ENCODE measurements at places on chromosomes 16 and 17. TPM values are rescaled to one million over a fixed set of nuclear protein-coding genes. Genes with fewer than 3 reads are reported as not detected.
A peak's percentile ranks its signal among the peaks of the same experiment; 100 is the strongest.

GRCh38 chr17:67993998-67994361, 2.3 kb downstream of the C17orf58 start:
- no peak for DNase-seq

DNA sequence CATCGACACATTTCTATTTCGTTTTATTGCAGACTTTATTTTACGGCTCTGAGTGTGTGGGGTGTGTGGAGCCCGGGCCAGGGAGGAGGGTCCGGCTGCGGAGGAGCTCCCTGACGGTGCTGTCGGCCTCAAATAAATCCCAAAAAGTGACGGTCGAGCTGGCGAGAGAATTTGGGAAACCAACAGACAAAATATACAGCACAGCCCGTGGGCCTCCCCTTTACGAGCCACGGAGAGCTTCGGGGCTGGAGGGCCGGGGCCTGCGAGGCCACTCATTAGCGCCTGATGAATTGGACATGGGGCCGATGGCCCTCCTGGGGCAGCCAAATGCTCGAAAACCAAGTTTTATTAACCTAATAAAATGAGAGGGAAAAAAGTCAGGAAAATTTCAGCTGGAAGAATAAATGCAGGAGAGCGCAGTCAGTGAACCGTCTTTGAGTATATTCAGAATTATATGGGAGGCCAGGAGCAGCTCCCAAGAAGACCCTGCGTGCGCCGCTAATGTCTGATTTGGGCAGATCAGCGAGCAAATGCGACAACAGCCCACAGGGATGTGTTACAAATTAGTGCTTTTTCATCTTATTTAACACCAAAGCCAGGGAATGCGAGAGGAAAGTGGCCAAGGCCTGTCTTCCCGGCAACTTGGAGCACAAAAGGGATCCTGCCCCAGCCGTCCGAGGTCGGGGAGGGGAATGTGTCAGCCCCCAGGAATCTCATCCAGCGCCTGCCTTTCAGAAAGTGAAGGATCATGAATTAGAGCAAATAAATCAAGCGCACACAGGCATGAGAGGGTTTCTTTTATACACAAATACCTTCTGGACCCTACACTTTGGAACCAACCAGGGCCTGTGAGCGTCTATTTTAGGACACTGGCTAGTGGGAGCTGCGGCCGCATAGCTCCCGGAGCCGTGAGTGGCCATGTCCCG, 249.1 kb downstream of the C16orf95 start:
- DNase-seq, result no peak

DNA sequence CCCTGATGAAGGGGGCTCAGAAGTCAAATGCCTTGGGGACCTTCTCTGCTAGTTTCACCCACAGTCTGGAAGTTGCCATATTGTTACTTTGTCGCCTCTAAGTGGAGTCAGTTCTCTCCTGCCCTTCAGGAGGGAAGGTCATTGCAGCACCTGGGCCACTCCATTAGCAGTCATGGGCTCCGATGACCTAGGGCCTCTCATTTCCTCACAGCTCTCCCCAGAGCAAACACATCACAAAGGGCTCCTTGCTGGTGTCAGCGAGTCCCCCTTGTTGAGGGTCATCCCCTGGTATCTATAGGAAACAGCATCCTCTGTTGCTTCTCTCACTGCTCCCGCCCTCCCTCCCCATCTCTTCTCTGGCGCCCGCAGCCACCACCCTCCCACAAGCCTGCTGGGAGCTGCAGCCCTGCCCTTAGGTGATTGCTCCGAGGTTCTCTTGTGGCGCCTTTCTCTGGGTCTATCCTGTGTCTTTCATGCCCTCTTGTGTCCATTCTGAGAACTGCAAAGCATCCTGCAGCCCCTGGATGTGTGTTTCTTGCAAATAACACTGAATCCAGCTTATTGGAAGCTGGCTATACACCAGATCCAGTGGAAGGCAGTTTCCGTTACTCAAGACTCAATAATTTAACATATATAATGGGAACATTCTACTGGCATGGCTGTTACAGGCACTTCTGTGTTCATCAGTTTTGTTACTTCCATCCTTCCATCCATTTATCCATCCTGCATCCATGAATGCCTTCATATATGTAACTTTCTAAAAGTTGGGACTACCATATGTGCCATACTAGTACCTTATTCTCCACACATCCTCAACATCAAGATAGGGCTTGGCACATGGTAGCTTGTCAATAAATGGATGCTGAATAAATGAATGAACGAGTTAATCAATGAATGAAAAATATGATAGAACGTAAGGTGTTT, 21.2 kb downstream of the PDILT start:
- DNase-seq, result peak; percentile 30

DNA sequence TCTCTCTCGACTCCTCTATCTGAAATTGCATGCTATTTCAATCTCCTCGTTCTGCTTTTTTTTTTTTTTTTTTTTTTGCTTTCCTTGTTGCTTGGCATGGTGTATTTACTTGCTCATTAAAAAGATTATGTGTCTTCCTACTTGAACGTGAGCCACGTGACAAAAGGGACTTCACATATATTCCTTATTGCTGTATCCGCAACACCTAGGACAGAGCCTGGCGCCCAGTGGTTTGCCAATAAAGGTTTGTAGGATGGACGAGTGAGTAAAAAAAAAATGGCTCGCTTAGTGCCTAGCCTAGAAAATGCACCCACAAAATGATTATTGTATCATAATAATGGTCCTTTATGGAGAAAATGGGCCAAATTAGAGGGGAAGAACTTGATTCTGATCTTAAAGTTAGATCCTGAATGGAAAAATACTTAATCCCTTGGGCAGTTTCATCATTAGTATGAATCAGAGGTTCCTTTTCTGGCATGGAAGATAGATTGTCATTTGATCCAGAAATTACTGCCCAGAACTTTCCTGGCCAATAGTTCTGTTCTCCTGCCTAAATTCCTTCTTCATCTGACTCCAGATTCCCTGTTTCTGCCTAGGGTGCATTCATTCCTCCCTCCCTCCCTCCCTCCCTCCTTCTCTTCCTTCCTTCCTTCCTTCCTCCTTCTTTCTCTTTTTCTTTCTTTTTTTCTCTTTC, 13.6 kb upstream of the TMEM220 start:
- DNase-seq, result no peak

DNA sequence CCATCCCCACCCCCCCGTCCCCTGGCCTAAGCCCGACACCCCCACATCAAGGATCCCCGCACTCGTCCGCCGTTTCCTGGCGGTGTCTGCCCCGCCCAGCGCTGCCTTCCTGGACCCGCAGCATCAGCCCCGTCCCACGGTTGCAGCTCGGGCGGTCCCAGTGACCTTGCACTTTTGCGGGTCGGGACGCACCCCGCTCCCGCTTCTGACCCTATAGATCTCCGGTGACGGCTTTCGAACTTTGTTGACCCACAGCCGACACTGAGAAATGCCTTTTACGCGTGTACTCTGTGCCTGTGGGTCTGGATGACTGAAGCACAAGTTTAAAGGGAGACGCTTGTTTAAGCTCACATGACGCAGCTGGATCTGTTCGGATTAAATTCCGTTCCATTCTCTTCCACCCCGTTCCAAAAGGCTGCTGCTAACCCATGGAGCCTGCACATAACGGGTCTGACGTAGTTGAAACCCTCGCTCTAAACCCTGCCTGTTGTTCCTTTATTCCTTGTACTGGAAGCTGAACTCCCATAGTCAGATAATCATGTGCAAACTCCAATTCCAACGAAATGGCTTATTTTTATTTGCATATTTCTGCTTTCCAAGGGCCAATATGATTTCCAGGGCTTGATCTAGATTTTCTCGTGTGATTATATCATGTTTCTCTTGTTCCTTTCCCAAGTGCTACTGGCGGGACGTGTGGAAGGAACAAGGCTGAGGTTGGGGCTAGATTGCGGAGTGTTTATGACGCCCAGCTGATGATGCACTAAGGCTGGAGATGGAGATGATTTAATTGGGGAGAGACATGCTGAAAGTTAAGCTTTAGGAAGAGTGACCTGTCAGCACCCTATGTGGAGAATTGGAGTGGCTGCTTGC, 834 bp downstream of the FLYWCH1 start:
- DNase-seq, result peak; percentile 34

DNA sequence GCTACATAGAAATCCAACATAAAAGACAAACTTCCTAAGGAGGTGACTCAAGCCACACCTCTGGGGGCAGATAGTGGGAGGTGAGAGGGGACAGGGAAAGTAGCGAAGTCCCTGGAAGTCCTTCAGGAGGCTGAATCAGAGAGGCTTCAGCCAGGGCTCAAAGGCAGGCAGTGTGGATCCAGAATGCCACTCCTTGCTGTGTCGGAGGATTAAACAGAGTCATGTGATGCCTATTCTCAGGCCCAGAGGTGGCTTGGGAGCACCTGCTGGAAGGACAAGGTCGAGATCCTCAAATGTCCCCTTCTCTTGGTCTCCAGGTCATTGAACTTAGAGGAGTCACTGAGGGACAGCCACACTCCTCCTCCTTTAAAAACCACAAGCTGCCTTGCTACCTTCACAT, 391.1 kb downstream of the SOX9 start:
- no peak for DNase-seq

- DNase-seq, result no peak
Observed at GRCh38 chr17:78012428-78012827, 53.9 kb downstream of the TNRC6C start.

DNA sequence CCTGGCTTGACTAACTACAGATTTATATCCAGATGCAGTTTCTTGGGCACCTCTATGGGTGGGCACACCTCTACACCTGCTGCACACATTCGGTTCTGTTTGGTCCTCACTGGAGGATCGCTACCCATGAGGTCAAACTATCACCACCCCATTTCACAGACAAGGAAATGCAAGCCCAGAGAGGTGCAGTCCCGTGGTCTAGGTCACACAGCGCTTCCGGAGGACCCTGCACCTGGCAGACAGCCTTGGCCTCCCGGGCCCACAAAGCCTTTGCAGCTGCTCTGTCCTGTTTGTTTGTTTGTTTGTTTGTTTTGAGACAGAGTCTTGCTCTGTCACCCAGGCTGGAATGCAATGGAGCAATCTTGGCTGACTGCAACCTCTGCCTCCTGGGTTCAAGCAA, 39.3 kb upstream of the JPH3 start:
- DNase-seq, result no peak

GRCh38 chr17:46147296-46147695, 45.9 kb downstream of the KANSL1 start:
- no peak for DNase-seq

DNA sequence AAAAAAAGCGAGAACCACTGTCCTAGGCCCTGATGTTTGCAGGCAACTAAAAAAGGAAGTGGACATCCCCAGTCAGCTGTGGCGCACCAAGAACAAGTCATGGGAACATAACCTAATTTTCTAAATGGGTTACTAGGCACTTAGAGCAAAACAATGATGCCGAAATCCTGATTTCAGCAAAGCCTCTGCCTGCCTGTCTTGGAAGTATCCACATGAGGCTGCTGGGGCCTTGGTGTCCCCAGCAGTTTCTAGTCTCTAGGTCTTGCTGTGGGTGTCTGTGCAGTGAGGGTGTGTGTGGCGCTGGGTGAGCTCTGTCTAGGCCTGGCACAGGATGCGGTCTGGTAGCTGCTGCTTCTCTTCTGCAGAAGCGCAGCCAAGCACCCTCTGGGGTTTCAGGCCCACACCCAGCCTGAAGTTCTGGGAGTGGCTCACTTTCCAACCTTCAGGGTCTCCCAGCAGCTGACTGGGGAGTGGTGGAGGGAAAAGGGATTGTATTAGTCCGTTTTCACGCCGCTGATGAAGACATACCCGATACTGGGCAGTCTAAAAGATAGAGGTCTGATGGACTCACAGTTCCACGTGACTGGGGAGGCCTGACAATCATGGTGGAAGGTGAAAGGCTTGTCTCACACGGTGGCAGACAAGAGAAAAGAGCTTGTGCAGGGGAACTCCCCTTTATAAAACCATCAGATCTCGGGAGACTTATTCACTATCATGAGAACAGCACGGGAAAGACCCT, 21.1 kb downstream of the STH start:
- DNase-seq, result no peak

- no peak for DNase-seq
Observed at GRCh38 chr17:1629504-1630310, 1.1 kb upstream of the SLC43A2 start.

DNA sequence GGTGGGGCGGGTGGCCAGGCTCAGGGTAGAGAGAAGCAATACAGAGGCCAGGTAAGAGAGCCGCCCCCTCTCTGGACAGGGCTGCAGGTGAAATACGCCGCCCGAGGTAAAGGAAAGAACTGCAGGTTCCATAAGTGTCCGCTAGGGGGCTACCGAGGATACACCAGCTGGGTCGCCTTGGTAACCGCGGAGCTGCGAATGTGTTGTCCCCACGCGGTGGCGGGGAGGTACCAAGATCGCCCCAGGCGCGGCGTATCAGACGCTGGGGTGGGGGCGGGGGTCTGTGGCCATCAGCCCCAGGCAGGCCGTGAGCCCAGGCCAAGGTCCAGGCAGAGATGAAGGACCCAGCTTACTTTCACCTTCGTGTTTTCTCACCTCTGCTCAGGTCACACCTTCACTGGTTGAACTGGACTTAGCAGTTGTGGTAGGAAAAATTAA, 18.4 kb upstream of the ZFP90 start:
- DNase-seq, result peak; percentile 18

DNA sequence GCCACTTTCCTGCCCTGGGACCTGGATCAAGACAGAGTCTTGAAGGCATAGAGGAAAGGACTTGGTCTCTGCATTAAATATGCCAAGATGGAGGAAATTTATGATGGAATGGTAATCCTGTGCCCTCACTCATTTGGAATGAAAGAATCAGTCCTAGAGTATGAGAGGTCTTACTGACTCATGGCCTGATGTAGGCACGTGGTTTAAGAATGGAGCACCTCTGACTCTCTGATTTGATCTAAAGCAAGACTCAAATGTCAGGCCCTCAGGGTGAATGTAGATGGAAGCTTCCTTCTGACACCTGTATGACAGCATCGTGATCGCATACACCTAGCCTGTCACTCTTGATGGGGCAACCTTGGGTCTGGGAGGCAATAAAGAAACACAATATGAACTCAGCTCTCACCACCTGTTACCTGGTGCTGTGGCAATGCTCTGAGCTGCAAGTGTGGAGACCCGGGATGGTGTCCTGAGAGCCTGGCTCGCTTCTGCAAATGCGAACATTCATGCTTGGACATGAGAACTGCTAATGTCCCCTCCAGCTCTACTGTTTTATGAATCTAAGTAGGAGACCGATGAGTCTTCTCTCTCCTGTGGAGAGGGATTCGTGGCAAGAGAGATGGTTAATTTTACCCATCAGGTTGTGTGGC, 229.9 kb downstream of the ABCC12 start:
- DNase-seq, result no peak

DNA sequence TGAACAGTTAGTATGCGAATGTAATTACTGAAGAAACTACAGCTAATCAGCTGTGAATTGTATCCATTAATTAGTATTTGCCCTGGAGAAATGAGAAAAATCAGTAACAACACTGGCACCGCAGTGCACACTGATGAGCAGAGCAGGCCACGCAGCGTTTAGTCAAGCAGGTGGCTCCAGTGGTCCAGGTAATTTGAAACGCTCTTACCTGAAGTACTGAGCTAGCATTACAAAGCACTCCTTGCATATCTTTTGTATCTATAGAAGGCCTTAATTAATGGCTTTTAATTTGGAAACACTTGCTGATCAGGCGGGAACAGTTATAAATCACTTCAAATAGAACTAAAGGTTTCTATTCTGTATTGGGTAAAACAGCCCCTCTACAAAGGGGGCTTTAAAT, 76.4 kb downstream of the TOX3 start:
- no peak for DNase-seq

GRCh38 chr16:72938795-72939164, 109.1 kb downstream of the ZFHX3 start:
- DNase-seq, result peak; percentile 23

GRCh38 chr16:4383591-4384444, 12.2 kb downstream of the VASN start:
- no peak for DNase-seq

The CTF1 gene
- polyA plus RNA-seq, result 12.5 TPM

The TMEM107 gene
- polyA plus RNA-seq, result 8.7 TPM

The ERN2 gene
- 0.14 TPM for polyA plus RNA-seq

The TPSG1 gene
- polyA plus RNA-seq, result not detected

The ACSM2B gene
- polyA plus RNA-seq, result not detected

The YBX2 gene
- not detected for polyA plus RNA-seq

The HOXB13 gene
- not detected for polyA plus RNA-seq

The ASIC2 gene
- 0.19 TPM for polyA plus RNA-seq

The EVPLL gene
- polyA plus RNA-seq, result not detected

All from AG04450 (cell line).